ENCODE measurements at places on chromosomes 3 and 15.

- no peak for DNase-seq
These were observed 313.9 kb downstream of the PTPRG start for GRCh38 chr3:61875046-61875844.

DNA sequence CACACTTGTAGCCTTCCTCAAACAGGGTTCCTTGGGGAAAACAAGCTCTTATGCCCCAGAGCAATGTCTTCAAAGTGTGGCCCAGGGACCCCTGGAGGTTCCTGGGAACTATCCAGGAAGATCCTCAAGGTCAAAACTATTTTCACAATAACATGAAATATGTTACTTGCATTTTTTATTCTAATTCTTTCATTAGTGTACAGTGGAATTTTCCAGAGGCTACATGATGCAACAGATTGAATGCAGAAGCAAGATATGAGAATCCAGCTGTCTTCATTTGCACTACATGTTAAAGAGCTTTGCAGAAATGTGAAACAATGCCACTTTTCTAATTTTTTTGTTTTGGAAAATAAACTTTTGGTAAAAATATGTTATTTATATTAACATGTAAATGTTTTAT is 190.9 kb downstream of the SLC9A9 start:
- no peak for DNase-seq

GRCh38 chr15:31273258-31273941 is 53.2 kb upstream of the KLF13 start:
- peak; percentile 21 for DNase-seq

GRCh38 chr15:48440084-48440483 is 108.9 kb downstream of the DUT start:
- DNase-seq, result no peak

DNA sequence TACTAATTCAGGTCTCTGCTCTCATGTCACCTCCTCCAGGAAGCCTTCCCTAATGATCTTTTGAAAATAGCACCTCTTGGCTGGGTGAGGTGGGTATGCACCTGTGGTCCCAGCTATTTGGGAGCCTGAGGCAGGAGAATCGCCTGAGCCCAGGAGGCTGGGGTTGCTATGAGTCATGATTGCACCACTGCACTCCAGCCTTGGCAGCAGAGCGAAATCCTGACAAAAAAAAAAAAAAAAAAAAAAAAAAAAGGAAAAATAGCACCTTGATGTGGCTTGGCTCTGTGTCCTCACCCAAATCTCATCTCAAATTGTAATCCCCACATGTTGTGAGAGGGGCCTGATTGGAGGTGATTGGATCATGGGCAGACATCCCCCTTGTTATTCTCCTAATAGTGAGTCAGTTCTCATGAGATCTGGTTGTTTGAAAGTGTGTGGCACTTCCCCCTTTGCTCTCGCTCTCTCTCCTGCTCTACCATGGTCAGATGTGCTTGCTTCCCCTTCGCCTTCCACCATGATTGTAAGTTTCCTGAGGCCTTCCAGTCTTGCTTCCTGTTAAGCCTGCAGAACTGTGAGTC is 11.2 kb upstream of the RNU6-1 start:
- DNase-seq, result no peak

DNA sequence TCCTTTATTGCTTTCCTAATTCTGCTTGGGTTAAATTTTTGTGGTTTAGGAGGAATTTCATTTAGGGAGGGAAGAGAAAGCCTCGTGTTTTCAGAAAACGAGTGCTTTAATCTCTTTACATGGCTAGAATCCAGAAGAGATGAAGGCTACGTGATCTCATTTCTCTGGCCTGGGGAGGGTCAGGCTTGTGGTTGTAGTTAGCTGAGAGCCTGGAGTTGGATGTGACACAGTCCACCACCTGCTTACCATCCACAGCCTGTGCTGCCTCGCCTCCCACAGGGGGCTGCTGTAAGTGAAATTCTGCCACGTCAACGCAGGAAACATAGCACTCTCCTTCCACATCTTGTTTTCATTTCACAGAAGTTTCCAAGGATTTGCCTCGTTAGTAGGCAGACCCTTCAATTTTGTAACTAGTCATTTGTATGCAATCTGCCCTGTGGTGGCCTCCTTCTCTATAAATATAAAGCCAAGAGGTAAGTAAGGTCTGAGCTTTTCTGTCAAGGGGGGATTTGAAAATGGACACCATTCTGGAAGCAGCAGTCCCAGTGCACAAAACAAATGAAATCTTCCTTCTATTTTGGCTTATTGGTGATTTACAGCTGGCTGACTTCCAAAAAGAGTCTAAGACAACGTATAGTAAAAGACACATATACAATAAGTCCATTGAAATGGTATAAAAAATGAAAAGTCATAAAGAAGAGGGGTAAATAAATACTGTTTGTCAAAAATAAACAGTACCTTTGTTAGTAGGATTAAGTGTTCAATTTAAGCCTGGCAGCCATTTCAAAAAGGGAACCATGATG is 3.4 kb downstream of the GXYLT2 start:
- no peak for DNase-seq

DNA sequence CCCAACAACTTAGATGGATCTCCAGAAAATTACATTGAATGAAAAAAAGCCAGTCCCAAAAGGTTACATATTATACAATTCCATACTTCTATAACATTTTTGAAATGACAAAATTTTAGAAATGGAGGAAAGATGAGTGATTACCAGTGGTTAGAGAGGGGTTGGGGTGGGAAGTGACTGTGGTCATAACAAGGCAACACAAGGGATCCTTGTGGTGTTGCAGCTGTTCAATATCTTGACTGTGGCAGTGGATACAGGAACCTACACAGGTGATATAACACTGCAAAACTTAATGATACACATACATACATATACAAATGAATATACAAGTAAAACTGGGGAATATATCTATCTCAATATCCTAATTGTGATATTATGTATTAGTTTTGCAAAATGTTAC is 9.6 kb downstream of the GOLGB1 start:
- DNase-seq, result no peak

GRCh38 chr15:68415501-68416157 is 16.3 kb downstream of the ITGA11 start:
- DNase-seq, result peak; percentile 17

GRCh38 chr3:5972586-5972985 is 785.1 kb downstream of the EDEM1 start:
- no peak for DNase-seq

DNA sequence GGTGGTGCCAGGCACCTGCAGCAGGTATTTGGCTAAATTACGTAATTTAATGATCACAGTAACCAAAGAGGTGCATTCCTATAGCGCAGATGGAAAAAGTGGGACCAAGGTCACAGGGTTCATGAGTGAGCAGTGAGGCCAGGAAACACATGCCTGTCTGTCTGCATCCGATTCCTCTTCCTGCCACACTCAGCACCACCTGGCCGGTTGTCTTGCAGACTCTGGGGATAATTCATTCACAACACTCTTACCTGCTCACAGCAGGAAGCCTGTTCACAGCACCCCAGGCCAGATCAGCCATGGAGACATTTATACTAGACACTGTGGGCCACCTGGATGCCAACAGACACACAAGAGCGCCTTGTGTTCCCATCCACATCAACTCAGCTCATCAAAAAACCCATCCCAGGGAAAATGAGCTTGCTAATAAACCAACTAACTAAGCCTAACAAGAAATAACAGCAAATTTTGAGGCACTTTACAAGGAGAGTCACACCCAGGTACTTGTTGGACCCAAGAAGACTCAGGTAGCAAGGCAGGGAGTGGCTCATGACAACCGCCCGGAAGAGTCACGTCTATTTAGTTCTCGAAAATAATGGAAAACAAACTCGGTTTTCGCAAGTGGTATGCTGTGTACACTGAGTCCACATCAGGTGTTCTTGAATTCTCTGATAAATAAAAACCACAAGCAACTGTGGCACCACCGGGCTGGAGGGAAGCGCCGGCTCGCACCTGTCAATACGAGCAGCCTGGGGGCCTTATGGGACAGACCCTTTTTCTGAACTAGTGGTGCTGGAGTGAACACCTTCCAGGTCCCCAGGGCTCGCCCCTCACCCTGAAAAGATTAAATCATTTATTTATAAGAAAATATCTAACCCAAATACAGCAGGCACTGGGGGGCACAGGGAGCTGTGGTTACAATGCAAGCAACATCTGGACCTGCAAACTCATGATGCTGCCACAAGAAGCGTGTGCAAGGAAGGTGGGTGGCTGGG is 40.5 kb downstream of the FAM174B start:
- no peak for DNase-seq

DNA sequence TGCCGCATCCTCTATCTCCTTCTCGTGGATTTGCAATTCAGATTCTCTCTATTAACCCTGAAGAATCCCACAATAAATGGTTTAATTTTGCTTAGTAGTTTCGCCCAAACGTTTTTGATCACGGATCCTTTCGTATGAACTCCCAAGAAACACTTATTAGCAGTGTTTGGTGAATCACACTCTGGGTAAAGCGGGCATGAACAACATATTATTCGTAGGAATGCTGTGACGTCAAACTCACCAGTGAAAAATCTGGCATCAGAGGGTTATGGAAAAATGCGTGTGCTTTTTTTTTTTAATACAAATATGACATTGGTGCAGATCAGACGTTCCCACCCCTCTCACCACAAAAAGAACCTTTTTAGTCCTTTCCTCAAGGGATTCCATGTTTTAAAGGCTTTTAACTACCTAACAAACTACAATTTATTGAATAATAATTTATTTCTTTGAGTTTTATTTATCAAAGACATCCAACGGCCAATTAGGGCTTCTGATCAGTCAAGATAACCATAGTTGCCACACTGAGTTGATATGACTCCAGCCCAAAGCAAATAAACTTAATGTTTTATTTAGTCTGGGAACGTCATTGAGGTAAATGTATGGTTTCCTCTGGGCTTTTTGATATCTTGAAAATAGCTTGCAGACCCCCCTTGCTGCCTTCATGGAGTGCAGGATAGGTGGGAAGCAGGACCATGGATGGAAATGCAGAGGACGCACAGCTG is 45.5 kb upstream of the CGNL1 start:
- DNase-seq, result no peak

GRCh38 chr15:68930268-68931022 is at the start of gene SPESP1:
SPESP1 (plus strand) TSS chr15:68930525; CDS start chr15:68930654, 129 bp downstream.
- peak; percentile 64 for DNase-seq

DNA sequence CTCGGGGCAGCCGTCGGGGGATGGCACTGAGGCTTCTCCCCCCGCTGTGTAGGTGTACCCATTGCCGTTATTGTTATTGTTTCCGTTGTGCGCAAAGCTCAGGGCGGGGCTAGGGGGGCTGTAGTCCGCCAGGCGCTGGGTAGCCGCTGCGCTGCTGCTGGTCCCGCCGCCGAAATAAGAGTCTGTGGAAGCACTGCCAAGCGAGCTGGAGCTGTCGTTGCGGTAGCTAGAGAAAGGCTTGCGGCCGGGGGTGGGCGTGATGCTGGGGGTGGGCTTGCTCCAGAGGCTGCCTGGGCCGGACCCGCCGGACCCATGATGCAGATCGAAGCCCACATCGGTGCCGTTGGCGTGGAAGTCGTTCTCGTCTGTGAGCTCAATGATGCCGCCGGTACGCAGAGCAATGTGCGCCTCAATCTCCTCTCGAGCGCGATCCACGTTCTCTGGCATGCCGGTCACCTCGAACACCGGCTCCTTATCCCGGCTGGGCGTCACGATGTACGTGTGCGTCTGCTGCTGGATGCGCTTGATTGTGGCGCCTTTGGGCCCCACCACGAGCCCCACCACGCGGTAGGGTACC is 1.9 kb downstream of the MEX3B start:
- DNase-seq, result no peak

DNA sequence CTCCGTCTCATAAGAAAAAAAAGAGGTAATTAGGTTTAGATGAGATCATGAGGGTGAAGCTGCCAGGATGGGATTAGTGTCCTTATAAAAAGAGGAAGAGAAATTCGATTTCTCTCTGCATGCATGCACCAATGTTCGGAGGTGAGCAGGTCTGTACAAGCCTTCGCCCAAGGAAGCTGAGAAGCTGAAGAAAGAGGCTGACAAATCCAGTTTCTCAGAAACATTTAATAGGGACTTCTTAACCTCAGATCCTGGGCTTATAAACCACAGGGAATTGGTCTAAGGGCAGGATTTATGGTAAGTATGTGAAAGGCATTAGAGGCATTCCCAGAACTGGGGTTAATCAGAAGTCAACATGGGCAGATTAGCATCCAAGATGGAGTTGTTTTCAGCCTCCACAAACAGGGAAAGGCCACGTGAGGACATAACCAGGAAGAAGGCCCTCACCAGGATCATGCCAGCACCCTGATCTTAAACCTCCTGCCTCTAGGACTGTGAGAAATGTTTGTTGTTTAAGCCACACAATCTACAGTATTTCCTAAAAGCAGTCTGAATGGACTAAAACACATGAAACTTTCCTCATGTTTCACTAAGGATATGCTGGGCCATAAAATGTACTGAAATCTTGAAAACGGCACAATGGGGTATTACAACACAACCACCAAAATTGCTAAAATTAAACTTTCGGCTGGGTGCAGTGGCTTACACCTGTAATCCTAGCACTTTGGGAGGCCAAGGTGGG is 11.3 kb downstream of the SHISA5 start:
- no peak for DNase-seq

- DNase-seq, result no peak
These were observed 19.2 kb downstream of the ALS2CL start for GRCh38 chr3:46674031-46674845.

GRCh38 chr3:116190095-116190494 is 255.2 kb downstream of the LSAMP start:
- DNase-seq, result no peak

- no peak for DNase-seq
These were observed 625.2 kb upstream of the GBE1 start for GRCh38 chr3:82386647-82387046.

- DNase-seq, result no peak
These were observed 408.2 kb upstream of the CBLB start for GRCh38 chr3:106276755-106277612.

DNA sequence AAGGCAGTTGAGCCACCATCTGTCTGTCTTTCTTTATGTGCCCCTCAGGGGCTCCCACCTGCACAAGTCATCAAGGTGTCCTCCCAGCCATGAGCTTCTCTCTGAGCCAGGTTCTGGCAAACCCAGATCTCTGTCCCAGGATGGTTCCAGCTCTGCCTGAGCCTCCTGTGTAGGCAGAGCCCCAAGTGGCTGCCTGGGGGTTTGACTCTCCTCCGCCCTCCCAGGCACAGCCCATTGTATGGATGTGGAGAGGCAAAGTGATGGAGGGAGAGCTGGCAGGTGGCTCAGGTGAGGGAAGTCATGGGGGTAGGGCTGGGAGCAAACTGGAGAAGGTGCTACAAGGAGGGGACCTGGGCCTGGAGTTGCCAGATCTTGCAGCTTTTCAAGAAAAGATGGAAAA is 56.9 kb downstream of the GRIP2 start:
- no peak for DNase-seq

DNA sequence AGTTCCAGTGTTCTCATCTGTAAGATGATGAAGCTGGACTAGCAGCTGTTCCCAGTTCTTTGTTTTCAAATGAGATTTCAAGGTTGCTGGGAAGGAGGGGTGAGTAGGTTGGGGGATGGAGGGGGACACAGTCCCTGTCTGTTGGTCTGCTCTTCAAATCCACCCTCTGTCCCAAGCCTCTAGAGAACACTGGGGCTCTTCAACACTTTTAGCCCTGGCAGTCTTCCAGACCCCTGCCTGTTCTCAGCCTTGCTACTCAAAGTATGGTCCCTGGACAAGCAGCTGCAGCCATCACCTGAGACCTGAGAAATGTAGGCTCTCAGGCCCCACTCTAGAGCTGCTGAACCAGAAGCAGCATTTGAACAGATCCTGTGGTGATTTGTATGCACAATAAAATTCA is 41.3 kb downstream of the NEK11 start:
- no peak for DNase-seq

GRCh38 chr3:141102372-141102771 is 51.2 kb downstream of the SPSB4 start:
- DNase-seq, result no peak
